ENCODE measurements at places on chromosomes 2 and 18. TPM values are rescaled to one million over a fixed set of nuclear protein-coding genes. Genes with fewer than 3 reads are reported as not detected.

The SLC11A1 gene
- total RNA-seq = 0.28 TPM

The PLGLB1 gene
- 0.76 TPM for total RNA-seq

The MC2R gene
- total RNA-seq = not detected

The PTH2R gene
- total RNA-seq = not detected

The HADHB gene
- total RNA-seq = 100 TPM

The RBKS gene
- 8.8 TPM for total RNA-seq

The OTOF gene
- total RNA-seq = 0.03 TPM

The CIB4 gene
- total RNA-seq = 0.16 TPM

The SKA1 gene
- 12.2 TPM for total RNA-seq

The C1QL2 gene
- total RNA-seq = 0.14 TPM

The ERBB4 gene
- not detected for total RNA-seq

The GDF7 gene
- total RNA-seq = 0.05 TPM

The TCF7L1 gene
- 7.3 TPM for total RNA-seq

The TGFBRAP1 gene
- total RNA-seq = 16.3 TPM

The ALPP gene
- total RNA-seq = 0.37 TPM

The GLI2 gene
- total RNA-seq = 30.4 TPM
